ENCODE measurements at places on chromosomes 12 and 14.

GRCh38 chr12:92496790-92497189 is 206.0 kb upstream of the PLEKHG7 start:
- DNase-seq: no peak

GRCh38 chr14:57245941-57246340 is 22.8 kb downstream of the EXOC5 start:
- no peak for DNase-seq

DNA sequence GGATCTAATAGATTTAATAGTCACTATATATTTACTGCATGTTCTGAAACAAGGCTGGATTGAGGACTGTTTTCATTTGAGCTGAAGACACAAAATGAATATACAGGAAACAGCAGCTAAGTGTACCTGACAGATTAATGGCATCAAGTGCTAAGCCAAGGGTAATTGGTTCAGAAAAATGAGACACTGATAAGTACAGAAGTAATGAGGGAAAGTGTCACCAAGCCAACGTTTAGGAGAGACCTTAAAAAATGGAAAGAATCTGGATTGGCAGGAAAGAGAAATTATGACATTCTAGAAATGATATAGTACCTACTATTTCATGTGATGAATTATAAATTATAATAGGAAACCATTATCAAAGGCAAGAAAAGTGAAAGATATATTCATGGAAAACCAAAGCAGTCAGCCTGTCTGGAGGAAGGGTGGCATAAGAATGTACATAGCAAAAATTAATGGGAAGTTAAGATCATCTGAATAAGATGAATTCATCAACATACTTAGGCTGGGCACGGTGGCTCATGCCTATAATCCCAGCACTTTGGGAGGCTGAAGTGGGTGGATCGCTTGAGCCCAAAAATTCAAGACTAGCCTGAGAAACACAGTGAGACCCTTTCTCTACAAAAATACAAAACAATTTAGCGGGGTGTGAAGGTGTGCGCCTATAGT is 21.0 kb upstream of the DUSP16 start:
- DNase-seq: no peak

GRCh38 chr12:65602610-65603295 is 221.5 kb upstream of the HMGA2 start:
- peak; percentile 1 for DNase-seq

GRCh38 chr14:96790186-96790585 is 7.0 kb upstream of the VRK1 start:
- no peak for DNase-seq

DNA sequence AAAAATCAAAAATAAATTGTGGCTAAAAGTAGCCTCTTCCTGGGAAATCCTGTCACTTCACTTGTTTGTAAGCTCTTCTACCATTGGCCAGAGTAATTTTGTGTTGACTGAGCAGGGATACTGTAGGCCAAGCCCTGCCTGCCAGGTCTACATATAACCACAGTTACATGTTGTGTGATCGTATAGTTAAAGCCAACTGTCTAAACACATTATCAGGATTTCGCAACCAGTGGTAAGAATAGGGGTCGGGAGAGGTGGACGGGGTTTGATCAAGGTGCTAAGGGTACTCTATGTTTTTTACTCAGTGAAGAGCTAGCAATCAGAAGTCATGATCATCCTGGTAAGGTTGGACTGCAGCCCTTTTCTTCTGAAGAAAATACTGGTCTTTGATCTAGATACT is 13.4 kb downstream of the ANKRD13A start:
- DNase-seq: no peak

DNA sequence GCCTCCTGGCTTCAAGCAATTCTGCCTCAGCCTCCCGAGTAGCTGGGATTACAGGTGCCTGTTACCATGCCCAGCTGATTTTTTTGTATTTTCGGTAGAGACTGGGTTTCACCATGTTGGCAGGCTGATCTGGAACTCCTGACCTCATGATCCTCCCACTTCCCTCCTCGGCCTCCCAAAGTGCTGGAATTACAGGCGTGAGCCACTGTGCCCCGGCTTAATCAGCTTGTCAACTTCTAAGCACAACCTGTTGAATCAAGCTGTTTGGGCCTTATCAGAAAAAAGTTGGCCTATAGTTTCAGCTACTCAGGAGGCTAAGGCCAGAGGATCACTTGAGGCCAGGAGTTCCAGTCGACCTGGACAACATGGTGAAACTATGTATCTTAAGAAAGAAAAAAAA is 7.9 kb downstream of the MARK3 start:
- DNase-seq: no peak

DNA sequence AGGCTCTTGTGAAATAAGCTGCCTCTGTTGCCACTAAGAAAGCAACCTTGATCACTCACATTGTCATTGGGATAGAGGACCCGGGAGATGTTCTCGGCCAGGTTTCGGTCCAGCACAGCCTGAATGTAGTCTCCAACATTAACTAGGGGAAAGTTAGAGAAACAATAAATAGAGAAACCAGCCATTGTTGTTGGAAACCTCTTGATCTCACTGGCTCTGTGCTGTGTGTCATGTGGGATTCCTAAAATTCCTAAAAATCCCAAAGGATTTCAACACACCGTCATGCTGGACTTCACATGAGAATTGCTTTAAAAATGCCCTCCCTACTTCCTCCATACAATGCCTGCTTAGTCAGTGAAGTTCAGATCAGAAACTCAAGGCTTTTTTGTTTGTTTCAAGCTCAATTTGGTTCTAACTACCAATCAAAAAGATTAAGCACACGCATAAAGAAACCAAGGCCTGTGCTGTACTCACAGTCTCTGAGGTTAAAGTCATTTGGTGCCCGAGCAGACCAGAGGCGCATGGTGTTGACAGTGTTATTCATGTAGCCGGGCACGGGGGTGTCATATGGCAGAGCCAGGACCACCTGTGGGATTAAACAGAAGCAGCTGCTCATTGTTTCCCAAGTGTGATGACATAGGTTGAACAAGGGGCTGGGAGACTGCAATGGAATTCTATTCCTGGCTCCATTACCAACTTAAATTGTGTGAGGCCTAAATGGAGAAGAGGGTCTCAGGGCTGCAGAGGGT is 23.6 kb downstream of the PYGL start:
- DNase-seq: no peak

- DNase-seq: no peak
These were observed 146.2 kb upstream of the SLC38A2 start for GRCh38 chr12:46518729-46519128.

DNA sequence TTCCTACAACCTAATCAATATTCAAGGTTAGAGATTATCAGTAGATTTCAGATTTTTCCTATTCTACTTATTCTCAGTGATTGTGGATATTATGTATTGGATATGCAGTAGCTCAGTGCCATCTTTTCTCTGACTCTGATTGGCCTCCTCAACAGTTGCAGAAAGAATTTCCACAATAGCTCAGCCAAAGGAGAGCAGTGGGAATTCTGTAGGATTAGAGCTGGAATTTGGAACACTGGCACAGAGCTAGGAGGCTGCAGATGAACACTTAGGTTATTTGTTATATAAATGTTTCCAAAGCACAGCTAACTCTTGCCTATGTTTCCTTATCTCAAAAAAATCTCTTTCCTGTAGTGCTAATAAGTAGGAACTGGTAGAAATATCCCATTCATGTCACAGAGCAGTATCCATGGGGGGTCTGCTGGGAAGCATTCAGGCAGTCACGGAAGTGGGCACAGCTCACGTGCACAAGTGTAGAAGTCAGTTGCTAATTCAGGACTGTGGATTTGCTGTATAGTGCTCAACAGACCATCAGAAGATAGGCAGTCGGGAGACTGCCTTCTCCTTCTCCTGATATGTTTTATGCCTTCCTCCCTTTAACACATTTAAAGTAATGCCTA is 116.2 kb upstream of the TMEM260 start:
- no peak for DNase-seq

GRCh38 chr14:54207476-54208462 is 189.0 kb upstream of the CDKN3 start:
- DNase-seq: no peak

DNA sequence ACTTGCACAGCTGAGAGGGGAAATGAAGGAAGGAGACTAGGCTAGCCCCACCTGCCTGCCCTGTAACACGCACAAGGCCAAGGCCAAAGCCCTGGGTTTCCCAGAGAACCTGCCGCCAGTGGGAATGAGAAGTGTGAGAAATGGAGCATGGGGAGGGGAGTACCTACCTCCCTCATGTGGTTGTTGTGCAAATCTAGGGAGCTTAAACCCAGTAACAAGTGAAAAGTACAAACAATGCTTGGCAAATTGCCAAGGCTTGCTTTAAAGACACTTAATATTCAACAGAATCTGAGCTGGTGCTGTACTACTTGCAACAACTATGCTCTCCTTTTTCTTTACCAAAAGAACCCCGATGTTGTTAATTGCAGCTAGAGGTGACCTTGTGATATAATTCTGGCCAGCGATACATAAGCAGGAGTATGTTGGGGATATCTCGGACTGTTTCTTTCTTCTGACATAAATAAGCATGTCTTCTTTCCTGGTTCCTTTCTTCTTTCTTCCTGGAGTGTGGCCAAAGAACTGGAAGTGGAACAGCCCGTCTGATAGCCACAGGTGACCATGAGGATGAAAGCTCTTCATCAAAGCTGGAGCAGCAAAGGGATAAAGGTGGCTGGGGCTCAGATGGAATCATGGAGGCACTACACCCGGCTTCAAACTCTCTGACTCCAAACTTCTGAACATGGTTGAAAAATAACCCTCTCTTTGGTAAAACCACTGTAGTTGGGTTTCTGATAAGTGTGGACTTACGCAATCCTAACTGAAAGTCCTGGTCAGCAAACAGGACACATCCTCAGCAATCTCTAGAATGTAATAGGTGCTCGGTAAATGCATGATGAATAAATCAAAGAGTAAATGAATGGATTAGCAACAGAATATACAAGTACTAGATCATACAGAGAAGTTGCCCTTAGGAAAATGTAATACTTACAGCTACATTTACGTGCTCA is 207.9 kb downstream of the NUAK1 start:
- DNase-seq: no peak

DNA sequence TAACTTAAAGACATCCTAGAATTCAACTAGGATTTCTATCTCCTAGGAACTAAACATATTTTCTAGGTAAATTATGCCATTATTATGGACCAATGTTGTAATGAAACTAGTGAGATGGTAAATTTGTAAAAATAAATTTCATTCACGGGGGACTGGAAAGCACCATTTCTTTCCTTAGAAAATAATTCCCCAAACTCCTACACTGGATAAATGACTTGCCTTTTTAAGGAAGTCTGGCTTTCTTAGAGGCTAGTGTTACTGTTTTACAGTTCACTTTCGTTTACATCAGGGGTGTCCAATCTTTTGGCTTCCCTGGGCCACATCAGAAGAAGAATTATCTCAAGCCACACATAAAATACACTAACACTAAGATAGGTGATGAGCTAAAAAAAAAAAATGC is 3.3 kb downstream of the SLC39A9 start:
- no peak for DNase-seq

DNA sequence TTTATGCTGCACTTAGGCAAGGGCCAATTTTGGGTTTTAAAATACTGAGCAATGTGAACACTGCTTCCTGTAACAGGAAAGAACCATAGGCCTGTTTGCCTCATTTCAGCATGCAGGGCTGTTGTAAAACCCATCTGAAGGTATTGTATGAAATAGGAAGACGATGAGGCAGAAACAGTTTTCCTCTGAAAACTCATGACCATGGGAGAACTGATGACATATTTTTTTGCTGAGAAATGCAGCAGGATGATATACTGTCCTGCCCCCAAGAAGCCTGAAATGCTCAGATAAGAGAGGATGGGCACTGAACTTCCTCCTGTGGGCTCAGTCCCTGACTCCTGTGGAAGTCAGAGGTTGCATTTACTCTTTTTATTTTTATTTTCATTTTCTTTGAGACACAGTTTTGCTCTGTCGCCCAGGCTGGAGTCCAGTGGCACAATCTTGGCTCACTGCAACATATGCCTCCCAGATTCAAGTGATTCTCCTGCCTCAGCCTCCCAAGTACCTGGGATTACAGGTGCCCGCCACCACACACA is 17.4 kb downstream of the PYGL start:
- no peak for DNase-seq

- DNase-seq: no peak
These were observed 391.6 kb downstream of the TMEM121 start for GRCh38 chr14:105917933-105918436.

GRCh38 chr14:61625165-61625564 is 70.1 kb upstream of the HIF1A start:
- no peak for DNase-seq

GRCh38 chr12:57927086-57927485 is 14.3 kb upstream of the ATP23 start:
- no peak for DNase-seq

- DNase-seq: no peak
These were observed 330.3 kb downstream of the PCNX1 start for GRCh38 chr14:71237556-71237955.

DNA sequence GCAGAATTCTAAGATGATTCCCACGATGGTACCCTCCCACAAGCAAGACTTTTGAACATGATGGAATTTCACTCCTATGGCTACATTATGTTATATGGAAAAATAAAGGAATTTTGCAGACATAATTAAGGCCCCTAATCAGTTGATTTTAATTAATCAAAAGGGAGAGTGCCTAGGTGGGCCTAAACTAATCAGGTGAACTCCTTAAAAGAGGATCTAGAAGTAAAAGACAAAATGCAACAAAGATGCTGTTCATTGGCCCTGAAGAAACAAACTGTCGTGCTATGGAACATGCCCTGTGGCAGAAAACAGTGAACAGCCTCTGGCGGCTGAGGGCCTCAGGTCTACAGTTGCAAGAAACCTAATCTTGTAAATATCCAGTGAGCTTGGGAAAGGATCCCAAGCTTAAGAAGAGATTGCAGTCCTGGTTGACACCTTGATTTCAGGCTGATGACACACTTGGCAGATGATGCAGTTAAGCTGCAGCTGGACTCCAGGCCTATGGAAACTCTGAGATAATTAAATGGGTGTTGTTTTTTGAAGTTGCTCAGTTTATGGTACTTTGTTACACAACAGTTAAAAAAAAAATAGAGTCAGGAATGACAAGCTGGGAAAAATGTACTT is 13.8 kb downstream of the TMCC3 start:
- DNase-seq: no peak

GRCh38 chr12:100995201-100995600 is 200.6 kb downstream of the ANO4 start:
- DNase-seq: no peak

GRCh38 chr14:21748869-21749303 is 75.3 kb upstream of the OR4E1 start:
- peak; percentile 20 for DNase-seq

DNA sequence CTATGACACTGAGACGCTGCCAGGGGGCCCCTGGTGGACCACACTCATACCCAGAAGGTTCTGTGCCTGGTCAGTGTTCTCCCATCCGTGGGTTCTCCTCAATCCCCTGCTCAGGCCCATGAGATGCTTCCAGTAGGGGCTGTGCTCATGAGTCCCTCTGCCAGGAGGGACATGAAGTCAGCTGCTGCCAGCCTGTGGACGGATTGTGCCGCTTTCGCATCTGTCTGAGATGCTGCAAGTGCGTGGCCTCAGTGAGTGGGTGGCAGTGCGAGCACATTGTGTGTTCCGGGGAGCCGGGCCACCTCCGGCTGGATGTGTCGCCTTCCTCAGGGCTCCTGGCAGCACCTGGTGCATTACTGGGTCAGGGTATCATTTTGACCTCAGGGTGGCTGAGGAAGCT is 15.5 kb downstream of the TUNAR start:
- DNase-seq: no peak

Data from stimulated activated CD4-positive, alpha-beta T cell treated with anti-CD3 and anti-CD28 coated beads, TNF-alpha, amount 100 ng/mL, for 1 hour (primary cell).